ENCODE measurements at places on chromosomes 2 and 18.
A peak's percentile ranks its signal among the peaks of the same experiment; 100 is the strongest.

GRCh38 chr2:159265171-159265576 is 21.3 kb downstream of the WDSUB1 start:
- DNase-seq: no peak

DNA sequence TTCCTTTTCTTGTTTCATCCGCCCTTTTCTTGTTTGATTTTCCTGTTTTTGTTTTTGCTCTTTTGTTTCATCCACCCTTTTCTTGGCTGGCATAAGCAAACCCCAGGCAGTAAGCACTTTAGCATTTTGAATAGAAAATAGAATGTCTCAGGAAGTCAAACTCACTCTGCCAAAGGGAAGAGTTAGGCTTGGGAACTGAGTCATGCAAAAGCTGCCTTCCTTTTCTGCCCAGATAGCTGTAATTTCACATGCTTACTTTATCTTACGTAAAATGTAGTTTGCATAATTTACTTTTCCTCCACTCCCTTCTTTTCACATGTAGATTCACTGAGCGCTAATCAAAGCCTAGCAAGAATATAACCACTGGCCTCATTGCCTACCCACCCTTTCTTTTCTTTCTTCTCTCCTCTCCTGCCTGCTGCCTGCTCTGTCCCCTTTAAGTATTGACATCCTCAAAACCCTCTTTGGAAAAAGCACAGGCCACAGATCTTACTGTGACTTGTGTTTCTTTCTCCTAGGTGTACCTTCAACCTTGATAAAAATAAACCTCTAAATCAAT is 48.4 kb downstream of the CNGA3 start:
- no peak for DNase-seq

GRCh38 chr2:206274434-206275311 is at the start of gene ZDBF2:
Gene ZDBF2 (plus strand): TSS chr2:206274663. CDS start chr2:206281850, 7,187 bp downstream.
- DNase-seq: peak; percentile 34

- DNase-seq: no peak
These were observed 133.2 kb upstream of the ID2 start for GRCh38 chr2:8548619-8549150.

DNA sequence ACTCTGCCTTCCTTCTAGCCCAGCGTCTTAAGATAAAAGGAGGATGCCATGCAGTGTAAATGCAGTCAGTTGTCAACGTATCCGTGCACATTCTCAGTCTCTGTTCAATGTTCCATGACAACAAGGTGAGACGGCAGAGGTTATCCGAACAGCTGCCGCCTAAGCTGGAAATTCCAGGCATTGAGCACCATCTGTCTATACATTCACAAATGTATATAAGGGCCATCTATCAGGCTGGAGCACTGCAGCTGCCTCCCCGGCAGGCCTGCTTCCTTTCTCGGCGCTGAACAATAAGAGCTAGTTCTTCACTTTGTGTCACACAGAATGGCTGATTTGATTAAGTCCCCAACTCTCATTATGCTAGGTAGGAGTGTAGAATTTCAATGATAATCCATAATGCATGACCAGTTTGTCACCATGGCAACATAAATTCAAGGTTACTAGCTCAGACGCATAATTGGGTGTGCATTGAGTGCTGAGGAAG is 282.2 kb upstream of the SOX11 start:
- DNase-seq: no peak

GRCh38 chr2:182038576-182038975 is 52.9 kb downstream of the PPP1R1C start:
- no peak for DNase-seq

- DNase-seq: no peak
These were observed 67.8 kb downstream of the ASB1 start for GRCh38 chr2:238494573-238494961.

- DNase-seq: no peak
These were observed 550.6 kb upstream of the ACVR2A start for GRCh38 chr2:147293991-147294824.

DNA sequence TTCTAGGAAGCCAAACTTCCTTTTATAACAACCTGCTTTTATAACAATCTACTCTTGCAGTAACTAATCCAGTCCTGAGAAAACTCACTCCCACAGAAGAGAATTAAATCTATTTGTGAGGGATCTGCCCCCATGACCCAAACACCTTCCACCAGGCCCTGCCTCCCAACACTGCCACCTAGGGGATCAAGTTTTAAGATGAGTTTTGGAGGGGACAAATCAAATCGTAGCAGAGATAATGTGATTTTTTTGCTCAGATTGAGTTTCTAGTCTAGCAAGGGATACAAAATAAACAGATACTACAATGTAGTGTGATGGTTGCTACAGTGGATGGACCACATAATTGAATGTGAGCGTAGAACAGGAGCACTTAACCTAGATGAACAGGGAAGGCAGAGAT is 52.2 kb downstream of the NCOA1 start:
- no peak for DNase-seq

DNA sequence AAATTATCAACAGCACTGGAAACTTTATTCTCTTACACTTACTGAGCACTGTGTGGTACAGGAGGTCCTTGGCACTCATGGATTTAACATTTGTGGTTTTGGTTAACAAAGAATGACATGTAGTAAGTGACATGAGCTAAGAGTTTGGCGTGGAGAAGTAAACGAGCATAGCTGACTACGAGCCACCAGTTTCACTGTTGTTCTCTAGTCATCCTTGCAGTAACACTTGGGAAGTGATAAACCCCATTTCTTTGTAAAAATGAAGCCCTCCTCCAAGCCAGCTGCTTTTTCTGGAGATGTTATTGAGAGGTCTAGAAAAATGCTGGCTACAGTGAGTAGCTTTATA is 32.7 kb downstream of the QPCT start:
- DNase-seq: no peak

DNA sequence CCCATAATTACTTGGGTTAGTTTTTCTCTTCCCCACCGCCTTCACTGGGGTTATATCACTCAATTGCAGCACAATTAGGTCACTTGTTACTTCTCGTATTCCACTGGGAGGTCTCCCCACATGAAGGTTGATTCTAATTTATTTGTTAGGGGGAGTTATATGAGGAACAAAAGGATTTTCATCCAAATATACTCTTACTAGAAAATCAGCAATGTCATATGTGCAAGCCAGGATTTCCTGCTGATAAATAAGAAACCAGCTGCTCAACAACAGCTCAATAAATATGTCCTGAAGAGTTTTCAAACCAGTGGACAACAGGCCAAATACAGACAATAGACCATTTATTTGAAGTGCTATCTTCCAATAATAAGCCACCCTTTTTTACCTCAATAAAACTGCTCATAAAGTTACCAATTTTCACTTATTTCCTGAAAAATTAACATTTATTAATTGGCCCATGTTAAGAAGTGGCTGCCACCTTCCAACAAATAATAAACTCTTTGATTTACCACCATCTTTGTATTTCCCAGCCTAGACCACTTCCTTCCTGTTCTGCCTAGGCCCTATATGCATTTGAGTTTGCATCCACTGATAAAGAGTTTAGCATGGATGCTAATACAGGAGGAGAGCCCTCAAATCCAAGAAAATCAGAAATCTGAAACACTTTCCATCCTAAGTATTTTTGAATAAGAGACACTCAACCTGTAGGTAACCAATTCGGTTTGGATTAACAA is 184.4 kb upstream of the SLC39A10 start:
- DNase-seq: no peak

- no peak for DNase-seq
These were observed 434.6 kb upstream of the DSEL start for GRCh38 chr18:67951137-67951536.

- no peak for DNase-seq
These were observed 98.4 kb downstream of the PXDN start for GRCh38 chr2:1645761-1646476.

All from effector CD8-positive, alpha-beta T cell (primary cell).